Right atrium auricular region (tissue), 2 donors: ENCODE measurements at places on chromosomes 6 and 20. TPM values are rescaled to one million over a fixed set of nuclear protein-coding genes. Genes with fewer than 3 reads are reported as not detected.

Gene POM121L2
- not detected for total RNA-seq

Gene ATAT1
- total RNA-seq: 1.6 TPM

- DNase-seq: no peak
- no peaks in the 10 kb centered on the region for H3K4me1 ChIP-seq
- no peaks in the 10 kb centered on the region for H3K36me3 ChIP-seq
Observed at GRCh38 chr6:147578159-147578558, 69.7 kb downstream of the SAMD5 start.

DNA sequence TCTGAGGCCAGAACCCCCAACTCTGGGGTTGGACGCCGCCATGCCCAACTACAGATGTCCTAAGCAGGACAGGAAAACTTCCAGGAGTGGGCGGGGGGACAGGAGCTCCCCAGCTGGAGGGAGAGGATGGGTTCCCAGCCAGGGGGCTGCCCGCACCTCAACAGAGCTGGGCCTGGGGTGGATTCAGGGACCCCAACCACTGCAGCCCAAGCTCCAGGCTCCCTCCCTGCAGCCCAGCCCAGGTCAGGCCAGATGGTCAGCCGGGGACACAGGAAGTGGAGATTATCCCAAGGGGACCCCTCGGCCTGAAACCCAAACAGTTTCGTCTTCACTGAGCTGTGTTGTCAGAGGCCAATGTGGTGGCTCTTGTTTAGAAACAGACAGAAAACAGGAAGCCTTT lies 9.4 kb downstream of the LAMA5 start:
- H3K27me3 ChIP-seq: no peaks in the 10 kb centered on the region
- no peak for DNase-seq

DNA sequence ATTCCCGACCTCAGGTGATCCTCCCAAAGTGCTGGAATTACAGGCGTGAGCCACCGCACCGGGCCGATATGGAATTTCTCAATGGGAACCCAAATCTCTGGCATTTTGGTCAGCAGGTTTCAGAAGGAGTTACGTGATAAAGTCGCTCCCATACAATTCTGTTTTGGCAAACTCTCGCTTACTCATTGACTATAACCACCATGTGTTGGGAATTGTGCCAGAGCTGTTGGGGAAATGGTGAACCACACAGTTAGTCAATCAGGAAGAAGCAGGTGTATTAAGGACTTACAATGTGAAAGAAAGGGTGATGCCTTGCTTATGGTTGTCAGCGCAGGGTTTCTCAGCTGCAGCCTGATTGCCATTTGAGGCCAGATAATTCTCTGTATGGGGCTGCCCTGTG lies 410.5 kb downstream of the QKI start:
- no peaks in the 10 kb centered on the region for H3K27me3 ChIP-seq
- H3K36me3 ChIP-seq: no peaks in the 10 kb centered on the region
- no peak for DNase-seq
- no peak overlapping the region for H3K4me3 ChIP-seq
